ENCODE measurements at places on chromosomes 1 and 21. TPM values are rescaled to one million over a fixed set of nuclear protein-coding genes. Genes with fewer than 3 reads are reported as not detected.

Gene TEX38
- total RNA-seq = not detected

Gene B3GALT6
- 27.0 TPM for total RNA-seq

Gene ATP1A2
- total RNA-seq = 3.0 TPM

Gene RXFP4
- total RNA-seq = not detected

- H3K27ac ChIP-seq = no peak overlapping the region
- H3K27me3 ChIP-seq = 0 out of 2 replicates have a peak, but pooled peaks cover 2% of the 10 kb centered on the region
- H3K36me3 ChIP-seq = peaks cover 11% of the 10 kb centered on the region
Measured at GRCh38 chr1:207423560-207424292, 30.4 kb upstream of the CR2 start.

- peak overlapping the region; percentile 73 for H3K4me3 ChIP-seq
- no peaks in the 10 kb centered on the region for H3K4me1 ChIP-seq
- H3K36me3 ChIP-seq = no peaks in the 10 kb centered on the region
- no peaks in the 10 kb centered on the region for H3K27me3 ChIP-seq
Measured at GRCh38 chr1:151593730-151594129, 18.1 kb upstream of the SNX27 start.

- H3K27me3 ChIP-seq = peaks cover 3% of the 10 kb centered on the region
- no peak overlapping the region for H3K27ac ChIP-seq
Measured at GRCh38 chr1:150552128-150552910, 3.1 kb downstream of the ADAMTSL4 start.

DNA sequence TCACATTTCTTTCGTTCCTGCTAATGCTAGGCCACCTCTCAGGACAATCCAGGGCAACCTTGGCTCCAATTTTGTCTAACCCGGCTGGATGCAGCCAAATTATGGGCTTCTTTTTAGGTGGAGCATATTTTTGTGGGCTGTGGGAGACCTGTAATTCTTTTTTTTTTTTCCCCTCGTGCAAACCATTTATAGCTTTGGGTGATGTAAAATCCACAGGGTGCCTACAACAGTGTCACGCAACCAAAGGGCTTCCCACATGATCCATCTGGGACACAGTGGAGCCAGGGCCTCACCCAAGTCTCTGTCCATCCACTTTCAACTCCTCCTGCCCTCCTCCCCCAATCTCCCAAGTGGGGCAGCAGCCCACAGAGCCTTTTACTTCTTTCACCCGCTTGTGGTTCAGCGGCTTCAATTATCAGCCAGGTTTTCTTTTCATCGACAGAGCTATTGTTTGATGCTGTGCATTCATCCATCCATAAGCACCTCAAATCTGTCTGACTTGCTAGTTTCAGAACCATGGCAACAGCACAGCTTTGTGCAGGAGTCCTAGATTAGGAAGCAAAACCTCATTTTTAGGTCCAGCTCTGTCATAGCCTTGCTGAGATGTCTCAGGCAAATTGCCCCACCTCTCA, 10.0 kb upstream of the OVAAL start:
- no peaks in the 10 kb centered on the region for H3K27me3 ChIP-seq
- H3K27ac ChIP-seq = no peak overlapping the region
- H3K4me3 ChIP-seq = no peak overlapping the region
- no peak for DNase-seq

DNA sequence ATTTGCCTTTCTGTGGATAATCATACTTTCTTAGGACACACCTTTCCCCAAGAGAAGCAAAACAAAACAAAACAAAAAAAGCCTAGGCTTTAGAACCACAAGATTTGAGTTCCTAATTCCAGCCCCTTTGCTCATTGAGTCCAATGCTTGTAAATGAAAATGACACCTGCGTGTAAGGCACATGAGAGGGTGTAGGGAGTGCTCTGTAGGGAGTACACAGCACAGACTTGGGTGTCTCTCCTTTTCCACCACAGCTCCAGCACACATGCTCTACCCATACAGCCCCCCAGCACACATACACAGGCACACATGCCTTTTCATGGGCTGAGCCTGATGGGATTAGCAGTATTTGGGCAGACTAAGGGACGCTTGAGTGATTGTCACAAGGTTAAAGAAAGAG, 9.2 kb upstream of the NGF start:
- H3K4me1 ChIP-seq = no peaks in the 10 kb centered on the region
- no peaks in the 10 kb centered on the region for H3K36me3 ChIP-seq
- H3K4me3 ChIP-seq = no peak overlapping the region
- no peak for DNase-seq

GRCh38 chr21:24372506-24372905, 1234.8 kb downstream of the MRPL39 start:
- no peak for DNase-seq
- peaks cover 7% of the 10 kb centered on the region for H3K36me3 ChIP-seq
- no peak overlapping the region for H3K4me3 ChIP-seq
- no peak overlapping the region for H3K27ac ChIP-seq

- no peak overlapping the region for H3K4me3 ChIP-seq
- DNase-seq = peak; percentile 35
- peaks cover 1% of the 10 kb centered on the region for H3K36me3 ChIP-seq
- no peaks in the 10 kb centered on the region for H3K27me3 ChIP-seq
- H3K4me1 ChIP-seq = no peaks in the 10 kb centered on the region
Measured at GRCh38 chr21:46150073-46150472, 5.3 kb downstream of the FTCD start.

DNA sequence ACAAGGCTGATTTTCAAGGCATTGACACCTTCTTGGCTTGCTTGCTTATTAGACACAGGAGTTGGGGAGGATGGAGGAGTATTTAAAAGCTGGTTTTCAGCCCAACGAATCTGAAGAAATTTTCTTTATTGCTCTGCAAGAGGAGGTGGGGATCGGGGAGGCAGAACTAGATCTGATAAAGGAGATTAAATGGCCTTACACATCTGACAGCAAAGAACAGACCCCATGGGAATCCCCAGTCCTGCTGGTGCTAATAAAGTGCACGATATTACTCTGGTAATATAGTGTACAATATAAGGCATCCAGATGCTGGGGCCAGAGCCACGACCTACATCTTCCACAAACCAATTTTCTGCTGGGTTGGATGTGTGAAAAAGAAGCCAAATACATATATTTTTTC, 323.0 kb downstream of the OMA1 start:
- no peak overlapping the region for H3K27ac ChIP-seq
- H3K27me3 ChIP-seq = no peaks in the 10 kb centered on the region
- no peaks in the 10 kb centered on the region for H3K4me1 ChIP-seq
- no peaks in the 10 kb centered on the region for H3K36me3 ChIP-seq
- no peak for DNase-seq

DNA sequence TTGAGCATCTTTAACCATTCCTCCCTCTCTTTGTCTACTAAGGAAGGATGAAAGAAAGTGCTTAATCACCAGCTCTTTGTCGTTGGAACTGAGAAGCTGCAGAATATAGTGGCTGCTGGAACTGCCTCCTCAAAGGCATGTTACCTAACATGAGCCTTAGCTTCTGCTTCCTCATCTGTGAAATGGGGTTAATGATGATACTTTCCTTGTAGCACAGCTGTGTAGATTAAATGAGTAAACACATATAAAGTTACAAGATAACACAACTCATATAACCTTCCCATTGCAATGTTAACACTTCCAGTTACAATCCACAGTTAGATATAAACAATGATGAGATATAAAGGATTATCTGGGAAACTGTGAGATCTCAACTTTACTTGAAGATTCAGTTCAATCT, 48.4 kb upstream of the ZNF326 start:
- no peak overlapping the region for H3K4me3 ChIP-seq
- H3K4me1 ChIP-seq = peaks cover 10% of the 10 kb centered on the region
- DNase-seq = no peak
- H3K36me3 ChIP-seq = no peaks in the 10 kb centered on the region
- no peaks in the 10 kb centered on the region for H3K27me3 ChIP-seq

GRCh38 chr1:50976111-50976889, 6.3 kb downstream of the CDKN2C start:
- no peak overlapping the region for H3K27ac ChIP-seq
- 0 out of 2 replicates have a peak, but pooled peaks cover 2% of the 10 kb centered on the region for H3K4me1 ChIP-seq
- peaks cover 53% of the 10 kb centered on the region for H3K27me3 ChIP-seq

- no peak for DNase-seq
- H3K27me3 ChIP-seq = no peaks in the 10 kb centered on the region
- no peaks in the 10 kb centered on the region for H3K4me1 ChIP-seq
- no peak overlapping the region for H3K27ac ChIP-seq
- H3K36me3 ChIP-seq = peaks cover 24% of the 10 kb centered on the region
Measured at GRCh38 chr1:45254490-45254889, 48.1 kb upstream of the ZSWIM5 start.

DNA sequence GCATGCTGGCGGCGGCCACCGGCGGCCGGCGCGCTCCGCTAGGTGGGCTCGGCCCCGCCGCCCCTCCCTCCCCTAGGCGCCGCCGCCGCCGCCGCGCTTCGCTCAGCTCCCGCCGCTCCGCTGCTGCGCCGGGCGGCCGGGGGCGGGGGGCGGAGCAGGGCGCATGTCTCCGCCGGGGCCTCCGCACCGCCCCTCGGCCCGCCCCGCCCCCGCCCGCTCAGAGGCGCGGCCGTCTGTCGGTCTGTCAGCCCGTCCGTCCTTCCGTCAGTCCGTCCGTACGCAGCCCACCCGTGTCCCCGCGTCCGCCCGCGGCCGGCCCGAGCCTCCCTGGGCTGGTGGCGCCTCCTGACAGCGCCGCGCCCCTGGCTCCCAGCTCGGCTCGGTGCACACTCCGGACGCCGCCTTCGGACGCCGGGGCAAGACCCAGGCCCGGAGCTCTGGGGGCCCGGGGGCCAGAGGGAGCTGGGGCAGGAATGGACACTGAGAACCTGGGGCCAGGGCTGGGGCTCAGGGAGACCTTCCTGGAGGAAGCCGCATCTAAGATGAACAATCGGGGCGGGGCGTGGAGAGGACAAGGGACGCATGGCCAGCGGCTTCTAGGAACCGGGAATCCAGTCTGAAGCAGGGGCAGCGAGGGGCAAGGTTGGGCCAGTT, at the start of gene GPR153:
Gene GPR153, minus strand, starts transcription at position 138 of the 654 bp plus-strand sequence. CDS start 6,193 bp downstream, outside the sequence.
- H3K36me3 ChIP-seq = no peaks in the 10 kb centered on the region
- H3K4me1 ChIP-seq = no peaks in the 10 kb centered on the region
- peaks cover 7% of the 10 kb centered on the region for H3K27me3 ChIP-seq
- peak; percentile 60 for DNase-seq
- no peak within 1 kb of the TSS for H3K27ac ChIP-seq

- H3K4me1 ChIP-seq = peaks cover 4% of the 10 kb centered on the region
- peaks cover 30% of the 10 kb centered on the region for H3K27me3 ChIP-seq
- H3K4me3 ChIP-seq = no peak overlapping the region
- peaks cover 4% of the 10 kb centered on the region for H3K36me3 ChIP-seq
Measured at GRCh38 chr1:110672001-110672752, 2.6 kb downstream of the KCNA3 start.

DNA sequence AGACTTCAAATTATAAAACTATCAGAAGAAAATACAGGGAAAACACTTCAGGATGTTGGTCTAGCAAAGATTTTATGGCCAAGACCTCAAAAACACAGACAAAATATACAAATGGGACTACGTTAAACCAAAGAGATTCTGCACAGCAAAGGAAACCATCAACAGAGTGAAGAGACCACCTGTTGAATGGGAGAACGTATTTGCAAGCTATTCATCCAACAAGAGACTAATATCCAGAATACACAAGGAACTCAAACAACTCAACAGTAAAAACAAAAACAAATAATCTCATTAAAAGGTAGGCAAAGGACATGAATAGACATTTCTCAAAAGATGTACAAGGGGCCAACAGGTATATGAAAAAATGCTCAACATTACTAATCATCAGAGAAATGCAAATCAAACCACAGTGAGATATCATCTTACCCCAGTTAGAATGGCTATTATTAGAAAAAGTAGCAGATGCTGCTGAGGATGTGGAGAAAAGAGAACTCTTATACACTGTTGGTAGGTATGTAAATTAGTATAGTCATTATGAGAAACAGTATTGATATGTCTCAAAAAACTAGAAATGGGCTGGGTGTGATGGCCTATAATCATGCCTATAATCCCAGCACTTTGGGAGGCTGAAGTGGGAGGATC, 112.6 kb downstream of the LRIG2 start:
- H3K27me3 ChIP-seq = no peaks in the 10 kb centered on the region
- no peak overlapping the region for H3K4me3 ChIP-seq
- no peaks in the 10 kb centered on the region for H3K36me3 ChIP-seq
- H3K4me1 ChIP-seq = no peaks in the 10 kb centered on the region

- DNase-seq = peak; percentile 55
- no peaks in the 10 kb centered on the region for H3K36me3 ChIP-seq
- H3K27me3 ChIP-seq = no peaks in the 10 kb centered on the region
Measured at GRCh38 chr1:171032822-171033702, 57.6 kb upstream of the FMO3 start.

GRCh38 chr1:212133319-212133718, 97.8 kb downstream of the DTL start:
- H3K36me3 ChIP-seq = peaks cover 13% of the 10 kb centered on the region
- H3K27ac ChIP-seq = no peak overlapping the region
- no peaks in the 10 kb centered on the region for H3K27me3 ChIP-seq
- H3K4me3 ChIP-seq = no peak overlapping the region
- no peaks in the 10 kb centered on the region for H3K4me1 ChIP-seq

All from H9 (cell line).